GM13976 (cell line): ENCODE measurements at places on chromosomes 5 and 9.
A peak's percentile ranks its signal among the peaks of the same experiment; 100 is the strongest.

GRCh38 chr5:83731638-83732037 lies 11.0 kb upstream of the HAPLN1 start:
- no peak for DNase-seq

DNA sequence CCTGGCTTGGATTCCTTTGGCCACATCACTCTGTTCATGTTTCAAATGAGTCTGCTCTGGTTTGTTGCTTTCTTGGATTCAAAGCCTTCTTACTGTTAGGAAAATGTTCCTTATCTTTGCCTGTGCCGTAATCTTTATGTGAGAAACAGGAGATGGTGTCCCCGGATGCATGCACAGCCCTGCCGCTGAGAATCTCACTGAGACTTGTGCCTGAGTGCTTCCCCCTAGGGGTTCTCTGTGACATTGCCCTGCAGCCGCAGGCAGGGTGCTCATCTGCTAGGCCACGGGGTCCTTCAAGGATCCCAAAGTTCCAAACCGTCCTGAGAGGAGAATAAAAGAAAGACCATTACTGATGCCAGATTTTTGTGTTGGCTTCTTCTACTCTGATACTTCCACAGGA lies 81.4 kb upstream of the ANKRD55 start:
- peak; percentile 52 for DNase-seq

GRCh38 chr9:98973576-98973975 lies 29.9 kb downstream of the COL15A1 start:
- DNase-seq: no peak

DNA sequence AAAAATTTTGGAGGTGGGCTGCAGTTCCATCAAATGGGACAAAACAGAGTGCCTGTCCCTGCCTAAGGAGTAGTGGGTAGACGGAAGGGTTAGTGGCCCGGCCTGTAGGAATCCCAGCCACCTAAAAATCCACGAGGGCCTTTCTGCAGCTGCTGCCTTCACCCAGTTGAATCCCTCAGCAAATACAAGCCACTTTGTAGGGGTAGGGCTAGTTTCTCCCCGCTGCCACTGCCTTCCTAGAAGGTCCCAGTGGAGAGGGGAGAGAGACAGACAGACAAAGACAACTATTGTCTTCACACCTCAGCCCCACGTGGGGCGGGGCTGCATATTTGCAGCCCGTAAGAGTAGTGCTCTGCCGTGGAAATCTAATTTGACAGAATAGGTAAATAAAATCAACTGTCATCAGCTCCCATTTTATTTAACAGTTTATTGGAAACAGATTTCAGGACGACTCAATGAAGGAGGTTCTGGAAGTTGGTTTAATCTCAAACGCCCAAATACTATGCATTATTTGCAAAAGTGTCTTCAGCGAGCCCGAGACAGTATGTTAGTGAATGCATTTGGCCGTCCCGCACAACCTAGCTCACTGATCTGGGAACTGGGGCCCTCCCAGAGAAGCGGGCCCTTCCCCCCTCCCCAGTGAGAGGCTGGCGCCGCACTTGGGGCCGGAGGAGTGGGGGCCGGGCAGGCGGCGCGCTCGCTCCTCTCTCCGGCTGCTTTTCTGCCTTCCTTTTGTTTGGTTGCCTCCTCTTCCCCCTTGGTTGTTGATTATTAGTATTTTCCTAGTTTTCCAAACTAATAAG lies 67.6 kb upstream of the TBCA start:
- DNase-seq: no peak

- DNase-seq: peak; percentile 53
These were observed 732 bp downstream of the PRKAA1 start for GRCh38 chr5:40797273-40798011.

GRCh38 chr5:121108725-121109124 lies 644.6 kb downstream of the PRR16 start:
- no peak for DNase-seq

DNA sequence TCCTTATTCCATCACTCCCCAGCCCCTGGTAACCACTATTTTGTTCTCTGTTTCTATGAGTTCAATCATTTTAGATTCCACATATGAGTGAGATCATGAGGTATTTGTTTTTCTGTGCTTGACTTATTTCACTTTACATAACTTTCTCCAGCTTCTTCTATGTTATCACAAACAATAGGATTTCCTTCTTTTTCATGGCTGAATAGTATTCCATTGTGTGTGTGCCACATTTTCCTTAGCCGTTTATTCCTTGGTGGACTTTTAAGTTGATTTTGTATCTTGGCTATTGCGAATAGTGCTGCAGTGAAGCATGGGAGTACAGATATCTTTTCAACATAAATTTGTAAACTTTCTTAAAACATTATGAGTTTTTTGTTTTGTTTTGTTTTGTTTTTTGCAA lies 15.1 kb downstream of the SYK start:
- no peak for DNase-seq
